ENCODE measurements at places on chromosomes 2 and 18. TPM values are rescaled to one million over a fixed set of nuclear protein-coding genes. Genes with fewer than 3 reads are reported as not detected.

Gene MC4R
- not detected for total RNA-seq

Gene PROM2
- total RNA-seq = not detected

Gene HMSD
- total RNA-seq = 0.26 TPM

Gene SLC9A4
- total RNA-seq = not detected

Gene SNORC
- total RNA-seq = 8.3 TPM

Gene CFAP53
- total RNA-seq = 0.33 TPM

Gene ASB18
- total RNA-seq = not detected

Gene SERPINB5
- total RNA-seq = 0.13 TPM

Gene COL4A3
- 0.45 TPM for total RNA-seq

Gene GPC1
- 215 TPM for total RNA-seq

Gene SERPINB4
- 0.16 TPM for total RNA-seq

Gene KIDINS220
- 22.0 TPM for total RNA-seq

Measured in A549 treated with DMSO at 1 μM for 4 hours (cell line).